GM23338 (cell line): ENCODE measurements at places on chromosomes 5 and 9. TPM values are rescaled to one million over a fixed set of nuclear protein-coding genes. Genes with fewer than 3 reads are reported as not detected.

- DNase-seq: no peak
These were observed 10.0 kb upstream of the CCL28 start for GRCh38 chr5:43422143-43422542.

GRCh38 chr5:123916345-123917121 is 404.6 kb downstream of the CSNK1G3 start:
- DNase-seq: no peak

GRCh38 chr9:89801742-89802670 is 197.2 kb downstream of the GADD45G start:
- no peak for DNase-seq

DNA sequence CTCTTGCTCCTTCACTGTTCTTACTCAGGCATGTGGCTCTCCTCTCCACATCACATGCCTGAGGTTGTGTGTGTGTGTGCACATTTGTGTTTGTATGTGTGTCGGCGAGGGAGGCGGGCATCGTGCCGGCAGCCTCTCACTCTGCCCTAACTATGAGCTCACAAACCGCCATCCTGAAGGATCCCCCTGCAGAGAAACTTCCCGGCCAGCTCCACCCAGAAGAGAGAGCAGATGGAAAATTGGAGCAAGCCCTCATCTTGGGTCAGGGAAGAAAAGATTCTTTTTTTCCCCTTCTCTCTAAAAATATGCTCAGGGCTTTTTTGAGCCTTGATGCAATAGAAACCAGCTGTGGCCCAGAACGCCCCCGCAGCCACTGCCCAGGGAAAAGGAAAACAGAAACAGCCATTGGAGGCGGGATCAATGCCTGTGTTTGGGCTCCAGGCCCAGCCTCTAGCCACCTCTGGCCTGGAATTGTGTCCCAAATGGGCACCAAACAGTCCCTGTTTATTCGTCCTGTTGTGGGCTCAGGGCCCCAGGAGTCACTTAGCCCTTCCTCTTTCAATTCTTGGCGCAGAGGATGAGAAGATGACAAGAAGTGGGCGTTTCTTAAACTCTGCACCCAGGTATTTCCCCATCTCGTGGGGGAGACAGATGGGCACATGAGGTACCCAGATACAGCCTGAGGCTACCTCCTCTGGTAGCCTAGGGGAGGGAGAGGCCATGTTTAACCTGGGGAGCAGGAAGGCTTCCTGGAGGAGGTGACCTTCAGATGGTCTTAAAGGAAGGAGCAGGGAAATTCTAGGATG is 151.5 kb downstream of the RGS3 start:
- DNase-seq: no peak

DNA sequence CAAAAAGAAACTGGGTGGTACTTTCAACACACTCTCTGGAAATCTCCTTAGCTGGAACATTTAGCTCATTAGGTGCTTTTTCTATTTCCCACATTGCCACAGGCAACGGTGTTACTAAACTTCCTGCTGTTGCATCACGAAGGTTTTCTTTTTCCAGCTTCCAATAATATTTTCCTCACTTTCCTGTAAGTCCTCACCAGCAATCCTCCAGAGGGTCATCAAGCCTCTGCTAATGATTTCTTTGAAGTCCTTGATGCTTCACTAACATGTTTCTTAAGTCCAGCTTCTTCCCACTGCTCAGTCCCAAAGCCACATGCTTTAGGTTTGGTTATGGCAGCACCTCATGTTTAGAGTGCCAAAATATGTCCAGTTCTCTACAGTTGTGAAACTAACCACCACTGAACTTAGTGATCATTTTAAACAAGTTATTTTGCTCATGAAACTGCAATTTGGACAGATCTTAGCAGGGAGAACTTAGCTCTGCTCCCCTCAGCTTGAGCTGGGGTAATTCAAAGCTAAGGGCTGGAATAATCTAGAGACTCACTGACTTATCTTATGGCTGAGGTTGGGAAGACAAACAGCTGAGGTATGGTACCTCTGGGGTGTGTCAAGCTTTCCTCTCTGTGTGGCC is 39.9 kb upstream of the RETREG1 start:
- no peak for DNase-seq

Gene MRPS30
- total RNA-seq: 146 and 156 TPM in 2 replicates
